Nucleus accumbens (tissue), 56 donors: ENCODE measurements at places on chromosomes 2 and 18.

GRCh38 chr2:152421521-152422370 lies 86.8 kb downstream of the FMNL2 start:
- DNase-seq, result no peak

DNA sequence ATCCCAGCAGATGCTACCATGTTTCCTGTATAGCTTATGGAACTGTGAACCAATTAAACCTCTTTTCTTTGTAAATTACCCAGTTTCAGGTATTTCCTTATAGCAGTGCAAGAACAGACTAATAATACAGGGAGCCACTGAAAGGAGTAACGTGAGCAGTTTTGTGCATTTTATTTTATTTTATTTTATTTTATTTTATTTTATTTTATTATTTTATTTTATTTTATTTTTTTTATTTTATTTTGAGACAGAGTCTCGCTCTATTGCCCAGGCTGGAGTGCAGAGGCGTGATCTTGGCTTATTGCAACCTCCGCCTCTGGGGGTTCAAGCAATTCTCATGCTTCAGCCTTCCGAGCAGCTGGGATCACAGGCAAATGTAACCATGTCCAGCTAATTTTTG lies 156.3 kb upstream of the MSH6 start:
- DNase-seq, result no peak

- DNase-seq, result no peak
Measured at GRCh38 chr2:119914266-119914665, 98.6 kb upstream of the EPB41L5 start.

DNA sequence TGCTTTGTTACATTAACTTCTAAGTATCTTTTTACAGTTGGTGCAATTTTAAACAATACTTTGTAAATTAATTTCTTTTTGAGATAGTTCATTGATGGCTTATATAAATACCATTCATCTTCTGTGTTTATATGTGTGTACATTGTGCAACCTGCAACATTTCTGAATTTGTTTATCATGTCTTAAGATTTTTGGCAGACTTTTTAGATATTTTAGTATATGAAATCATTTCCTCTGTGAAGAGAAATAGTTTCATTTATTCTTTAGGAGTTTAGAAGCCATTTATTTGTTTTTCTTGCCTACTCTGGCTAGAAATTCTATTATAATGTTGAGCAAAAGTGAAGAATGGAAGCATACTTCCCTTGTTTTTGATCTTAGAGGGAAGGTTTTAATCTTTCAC lies 337.8 kb upstream of the DSEL start:
- no peak for DNase-seq

GRCh38 chr2:2696733-2697455 lies 365.8 kb upstream of the MYT1L start:
- DNase-seq, result no peak

DNA sequence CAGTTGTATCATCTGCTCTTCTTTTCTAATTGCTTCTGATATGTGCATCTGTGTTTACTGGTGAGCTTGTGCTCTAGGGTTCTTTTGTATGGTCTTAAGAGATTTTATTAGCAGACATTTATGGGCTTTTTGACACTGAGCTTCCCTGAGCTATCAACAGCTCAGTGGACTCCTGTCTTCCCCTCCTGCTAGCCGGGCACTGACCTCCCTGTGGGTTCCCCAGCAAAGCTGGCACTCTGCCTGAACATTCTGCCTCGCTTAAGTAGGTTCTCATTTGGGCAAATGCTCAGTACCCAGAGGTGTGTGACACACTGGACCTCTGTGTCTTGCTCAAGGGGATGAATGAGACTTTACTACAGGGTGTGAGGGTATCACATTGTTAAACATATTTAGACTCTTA lies 15.8 kb downstream of the TRAF3IP1 start:
- no peak for DNase-seq

DNA sequence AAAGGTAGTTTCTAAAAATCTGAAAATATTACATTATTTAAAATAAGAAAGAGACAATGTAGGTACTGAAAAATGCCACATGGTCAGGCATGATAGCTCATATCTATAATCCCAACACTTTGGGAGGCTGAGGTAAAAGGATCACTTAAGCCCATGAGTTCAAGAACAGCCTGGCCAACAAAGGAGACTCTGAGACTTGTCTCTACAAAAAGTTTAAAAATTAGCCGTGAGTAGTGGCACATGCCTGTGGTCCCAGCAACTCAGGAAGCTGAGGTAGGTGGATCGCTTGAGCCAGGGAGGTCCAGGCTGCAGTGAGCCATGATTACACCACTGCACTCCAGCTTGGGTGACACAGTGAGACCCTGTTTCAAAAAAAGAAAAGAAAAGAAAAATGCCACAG lies 21.8 kb downstream of the ATAD2B start:
- DNase-seq, result no peak

- no peak for DNase-seq
Measured at GRCh38 chr2:137721733-137722132, 242.5 kb upstream of the HNMT start.

GRCh38 chr2:64998658-64999061 lies 9.5 kb downstream of the SLC1A4 start:
- DNase-seq, result no peak

- DNase-seq, result no peak
Measured at GRCh38 chr2:20359096-20359495, 8.5 kb upstream of the PUM2 start.

- no peak for DNase-seq
Measured at GRCh38 chr18:44938720-44939665, 258.3 kb downstream of the SETBP1 start.
